ENCODE measurements at places on chromosomes 11 and 22. TPM values are rescaled to one million over a fixed set of nuclear protein-coding genes. Genes with fewer than 3 reads are reported as not detected.

DPAGT1 gene
- 34.2 TPM for total RNA-seq

RBMXL2 gene
- total RNA-seq = not detected

BAIAP2L2 gene
- total RNA-seq = 5.4 TPM

MAJIN gene
- total RNA-seq = not detected

VPREB1 gene
- total RNA-seq = not detected

OR2AG1 gene
- total RNA-seq = not detected

Data from A549 treated with CORT108297 at 1 μM for 4 hours (cell line).